ENCODE measurements at places on chromosomes 4 and X. TPM values are rescaled to one million over a fixed set of nuclear protein-coding genes. Genes with fewer than 3 reads are reported as not detected.

GRCh38 chr4:155819066-155819465 lies 47.0 kb downstream of the ASIC5 start:
- H3K4me1 ChIP-seq, result no peaks in the 10 kb centered on the region
- DNase-seq, result no peak
- peaks cover 8% of the 10 kb centered on the region for H3K27me3 ChIP-seq
- no peaks in the 10 kb centered on the region for H3K36me3 ChIP-seq

- no peaks in the 10 kb centered on the region for H3K36me3 ChIP-seq
- no peak overlapping the region for H3K27ac ChIP-seq
- no peak overlapping the region for H3K4me3 ChIP-seq
- H3K4me1 ChIP-seq, result no peaks in the 10 kb centered on the region
- no peak for DNase-seq
Observed at GRCh38 chrX:140040386-140040785, 75.1 kb upstream of the CXorf66 start.

GRCh38 chr4:79913581-79913980 lies 159.4 kb downstream of the ANTXR2 start:
- H3K4me3 ChIP-seq, result no peak overlapping the region
- peak; percentile 24 for DNase-seq
- H3K27ac ChIP-seq, result no peak overlapping the region
- H3K36me3 ChIP-seq, result no peaks in the 10 kb centered on the region
- H3K4me1 ChIP-seq, result peaks cover 9% of the 10 kb centered on the region

- H3K4me1 ChIP-seq, result no peaks in the 10 kb centered on the region
- DNase-seq, result no peak
- no peaks in the 10 kb centered on the region for H3K36me3 ChIP-seq
- H3K27me3 ChIP-seq, result no peaks in the 10 kb centered on the region
- H3K4me3 ChIP-seq, result no peak overlapping the region
Observed at GRCh38 chrX:88883200-88883599, 136.2 kb downstream of the CPXCR1 start.

DNA sequence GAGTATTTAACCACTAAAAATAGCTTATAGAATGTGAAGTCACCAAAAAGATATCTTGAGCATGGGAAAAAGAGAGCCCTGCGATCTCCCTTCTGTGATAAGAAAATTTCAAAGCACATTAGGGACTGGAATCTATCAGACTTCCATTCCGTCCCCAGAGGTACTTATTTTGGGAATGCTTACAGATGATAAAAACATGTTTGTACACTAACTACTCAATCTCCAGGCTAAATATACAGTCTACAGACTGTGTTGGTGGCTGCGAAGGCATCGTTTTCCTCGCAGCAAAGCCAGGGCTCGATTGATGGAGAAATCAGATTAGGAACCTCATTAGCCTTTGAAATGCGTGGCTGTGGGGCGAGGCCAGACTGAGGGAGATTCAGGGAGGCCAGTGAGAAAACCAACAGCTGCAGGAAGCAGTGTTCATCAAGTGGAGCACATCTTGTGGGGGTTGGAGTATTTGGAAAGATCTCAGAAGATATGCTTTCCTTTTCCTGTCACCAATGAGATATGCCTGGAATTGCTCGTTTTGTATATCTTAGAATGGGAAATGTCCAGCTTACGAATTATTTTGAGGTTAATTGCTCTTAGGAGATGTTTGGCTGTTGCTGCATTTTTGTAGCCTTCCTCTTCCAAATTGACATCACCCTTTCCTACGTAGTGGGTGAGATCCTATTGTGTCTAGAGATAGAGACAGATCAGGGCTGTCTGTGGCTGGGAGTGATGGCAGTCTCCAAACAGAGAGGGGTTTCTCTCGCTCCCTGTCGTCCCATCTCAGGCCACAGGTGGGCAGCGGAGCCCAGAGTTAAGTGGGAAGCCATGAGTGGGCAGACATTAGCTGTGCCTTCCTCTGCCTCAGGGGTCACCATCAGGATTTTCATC lies 224.9 kb upstream of the FAT1 start:
- no peak for DNase-seq
- H3K4me1 ChIP-seq, result no peaks in the 10 kb centered on the region
- no peaks in the 10 kb centered on the region for H3K27me3 ChIP-seq
- H3K4me3 ChIP-seq, result no peak overlapping the region
- H3K36me3 ChIP-seq, result no peaks in the 10 kb centered on the region

- H3K4me1 ChIP-seq, result peaks cover 5% of the 10 kb centered on the region
- peak within 1 kb of the TSS; percentile 23 for H3K4me3 ChIP-seq
- peaks cover 44% of the 10 kb centered on the region for H3K27me3 ChIP-seq
Observed at GRCh38 chr4:20251796-20252655, at the start of gene SLIT2. TSS of gene SLIT2 (plus strand) at chr4:20251905. CDS start at chr4:20253816, 1,911 bp downstream.

- no peak for DNase-seq
- no peak overlapping the region for H3K4me3 ChIP-seq
- no peaks in the 10 kb centered on the region for H3K36me3 ChIP-seq
- no peaks in the 10 kb centered on the region for H3K27me3 ChIP-seq
- H3K4me1 ChIP-seq, result no peaks in the 10 kb centered on the region
Observed at GRCh38 chr4:87270144-87270543, 49.7 kb upstream of the KLHL8 start.

DNA sequence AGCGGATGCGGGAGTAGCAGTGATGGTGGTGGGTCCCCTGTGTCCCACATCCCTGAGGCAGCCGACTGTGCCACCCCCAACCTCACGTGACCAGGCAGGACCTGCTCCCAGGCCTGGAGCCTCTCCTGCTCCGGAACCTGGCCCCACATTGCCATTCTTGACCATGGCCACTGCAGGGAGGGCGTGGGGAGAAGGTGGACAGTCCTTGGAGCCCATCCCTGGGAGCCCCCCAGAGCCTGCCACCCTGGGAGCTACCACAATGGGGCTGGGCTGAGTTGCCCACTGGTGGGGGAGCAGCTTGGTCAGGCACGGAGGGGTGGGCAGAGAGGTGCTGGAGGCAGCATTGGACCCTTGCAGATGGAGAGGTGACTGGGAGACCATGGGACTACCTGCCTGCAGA lies 36.8 kb downstream of the TMPRSS11A start:
- peaks cover 5% of the 10 kb centered on the region for H3K27me3 ChIP-seq
- no peak overlapping the region for H3K27ac ChIP-seq
- H3K4me1 ChIP-seq, result no peaks in the 10 kb centered on the region
- no peak for DNase-seq
- no peaks in the 10 kb centered on the region for H3K36me3 ChIP-seq

DNA sequence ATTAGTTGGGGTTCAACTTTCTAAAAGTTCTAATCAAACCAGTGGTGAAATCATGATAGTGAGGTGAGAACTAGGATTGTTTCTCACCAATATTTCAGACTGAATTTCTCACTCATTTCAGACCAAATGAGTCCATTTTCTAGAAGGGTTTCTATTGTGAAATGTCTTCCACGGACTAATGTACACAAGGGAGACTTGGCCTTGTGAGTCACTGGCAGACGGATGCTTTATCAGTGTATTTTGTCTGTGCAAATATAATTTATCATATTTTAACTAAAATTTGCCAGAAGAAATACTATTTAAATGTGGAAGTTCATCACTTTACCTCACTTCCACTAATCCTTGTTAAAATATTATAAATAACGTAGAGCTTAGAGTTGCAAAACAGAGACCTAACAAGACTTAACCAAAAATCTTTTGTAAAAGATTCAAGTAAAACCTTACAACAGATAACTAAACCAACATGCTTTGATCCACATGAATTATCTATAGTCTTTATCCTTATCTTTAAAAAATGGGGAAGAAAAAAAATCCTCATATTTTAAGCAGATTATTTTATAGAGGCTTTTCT lies 506.0 kb upstream of the FAM241A start:
- no peak for DNase-seq
- H3K36me3 ChIP-seq, result no peaks in the 10 kb centered on the region
- no peaks in the 10 kb centered on the region for H3K27me3 ChIP-seq
- H3K4me3 ChIP-seq, result no peak overlapping the region
- no peak overlapping the region for H3K27ac ChIP-seq
- H3K4me1 ChIP-seq, result no peaks in the 10 kb centered on the region

DNA sequence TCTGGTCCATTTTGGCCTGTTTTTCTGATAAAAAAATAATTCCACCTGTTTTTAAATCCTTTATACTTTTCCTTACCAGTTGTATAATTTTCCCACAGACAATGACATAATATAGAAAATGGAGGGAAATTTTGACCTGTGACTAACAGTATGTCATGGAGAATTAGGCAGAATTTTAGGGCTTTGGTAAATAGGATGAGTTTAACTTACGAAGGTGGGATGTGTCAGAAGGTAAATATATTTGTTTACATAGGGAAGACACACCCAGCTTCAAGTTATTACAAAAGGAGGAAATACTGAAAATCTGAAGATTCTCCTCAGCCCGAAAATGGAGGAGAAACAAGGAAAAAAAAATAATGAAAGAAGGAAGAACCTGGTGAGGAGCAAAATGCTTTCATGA lies 64.6 kb upstream of the PPP3CA start:
- H3K27ac ChIP-seq, result no peak overlapping the region
- no peak overlapping the region for H3K4me3 ChIP-seq
- H3K27me3 ChIP-seq, result peaks cover 34% of the 10 kb centered on the region
- H3K36me3 ChIP-seq, result no peaks in the 10 kb centered on the region

DNA sequence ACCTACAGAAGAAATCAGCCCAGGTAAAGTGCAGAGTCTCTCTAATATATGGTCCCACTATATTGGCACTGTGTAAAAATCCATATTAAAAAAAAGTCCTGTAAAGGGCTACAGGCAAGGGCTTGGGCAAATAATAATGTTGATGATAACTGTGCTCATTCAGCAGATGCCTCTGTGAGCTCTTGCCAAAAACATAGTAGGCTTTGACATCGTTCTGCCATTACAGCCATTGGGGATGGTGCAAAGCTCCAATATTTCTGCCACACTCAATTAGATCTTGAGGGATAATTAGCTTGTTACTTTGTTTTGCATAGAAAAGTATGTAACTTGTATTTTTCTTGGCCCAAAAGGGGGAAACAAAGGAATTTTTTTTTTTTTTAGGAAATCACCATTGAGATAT lies 645.5 kb upstream of the FAM241A start:
- no peaks in the 10 kb centered on the region for H3K36me3 ChIP-seq
- no peaks in the 10 kb centered on the region for H3K27me3 ChIP-seq
- no peak overlapping the region for H3K27ac ChIP-seq
- no peaks in the 10 kb centered on the region for H3K4me1 ChIP-seq
- DNase-seq, result no peak
- H3K4me3 ChIP-seq, result no peak overlapping the region

DNA sequence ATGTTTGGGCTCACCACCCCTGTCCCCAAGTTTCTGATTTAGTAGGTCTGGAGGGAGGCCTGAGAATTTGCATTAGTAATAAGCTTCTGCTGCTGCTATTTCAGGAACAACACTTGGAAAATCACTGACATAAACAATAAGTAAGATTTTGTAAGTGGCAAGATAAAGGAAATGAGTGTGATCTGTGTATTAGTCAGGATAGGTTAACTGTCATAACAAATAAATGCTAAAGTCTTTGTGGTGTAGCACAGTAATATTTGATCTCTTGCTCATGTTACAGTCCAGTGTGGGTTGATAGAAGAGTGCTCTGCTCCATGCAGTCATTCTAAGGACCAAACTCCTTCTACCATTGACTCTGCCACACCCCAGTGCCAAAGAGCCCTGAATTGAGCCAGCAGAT lies 67.0 kb downstream of the NHS start:
- H3K27ac ChIP-seq, result no peak overlapping the region
- no peaks in the 10 kb centered on the region for H3K4me1 ChIP-seq
- H3K27me3 ChIP-seq, result no peaks in the 10 kb centered on the region
- H3K36me3 ChIP-seq, result no peaks in the 10 kb centered on the region
- DNase-seq, result no peak

- no peak for DNase-seq
- no peak overlapping the region for H3K27ac ChIP-seq
- peaks cover 24% of the 10 kb centered on the region for H3K4me1 ChIP-seq
- H3K27me3 ChIP-seq, result peaks cover 28% of the 10 kb centered on the region
Observed at GRCh38 chr4:793941-794621, 31.8 kb downstream of the CPLX1 start.

DNA sequence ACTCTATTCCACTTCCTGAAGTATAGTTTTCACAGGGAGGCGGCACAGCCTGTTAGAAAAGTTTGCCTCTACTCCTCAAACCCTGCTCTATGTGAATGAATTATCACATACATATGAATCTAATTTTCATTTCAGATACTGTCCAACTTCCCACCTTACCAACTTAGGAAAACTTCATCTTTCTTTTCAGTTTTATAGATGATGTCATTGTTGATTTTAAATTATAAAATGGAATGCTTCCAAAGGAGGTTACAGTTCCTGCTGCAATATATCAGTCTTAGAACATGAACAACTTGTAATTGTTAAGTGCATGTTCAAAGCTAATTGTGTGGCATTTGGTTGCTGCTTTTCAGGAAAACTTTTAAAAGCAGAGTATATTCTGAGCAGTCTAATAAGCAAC lies 92.4 kb downstream of the NEUROG2 start:
- DNase-seq, result no peak
- peaks cover 2% of the 10 kb centered on the region for H3K36me3 ChIP-seq
- no peak overlapping the region for H3K4me3 ChIP-seq

- H3K4me3 ChIP-seq, result no peak overlapping the region
- DNase-seq, result no peak
Observed at GRCh38 chrX:24796204-24796603, 102.5 kb downstream of the POLA1 start.

DNA sequence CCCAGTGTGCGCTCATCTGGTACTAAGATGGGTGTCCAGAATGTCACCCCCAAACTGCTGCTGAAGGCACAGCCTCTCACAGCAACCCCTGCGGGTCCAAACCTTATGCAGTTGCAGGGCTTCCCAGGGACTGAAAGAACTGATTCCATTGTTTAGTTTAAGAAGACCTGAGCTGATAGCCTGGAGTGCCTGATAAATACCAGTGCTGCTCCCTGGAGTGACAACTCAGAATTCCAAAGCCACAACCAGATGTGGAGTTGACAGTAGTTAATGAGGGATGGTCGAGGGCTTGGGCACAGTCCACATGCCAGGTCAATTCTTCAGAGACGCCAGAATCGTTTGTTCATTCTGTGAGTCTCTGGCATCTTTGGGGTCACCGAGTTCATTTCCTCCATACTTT lies 71.2 kb downstream of the LNX1 start:
- no peak for DNase-seq
- no peaks in the 10 kb centered on the region for H3K4me1 ChIP-seq
- no peak overlapping the region for H3K4me3 ChIP-seq
- no peaks in the 10 kb centered on the region for H3K36me3 ChIP-seq
- peaks cover 6% of the 10 kb centered on the region for H3K27me3 ChIP-seq
- H3K27ac ChIP-seq, result no peak overlapping the region

- H3K27me3 ChIP-seq, result no peaks in the 10 kb centered on the region
- H3K27ac ChIP-seq, result no peak overlapping the region
- no peak for DNase-seq
- H3K36me3 ChIP-seq, result no peaks in the 10 kb centered on the region
- no peaks in the 10 kb centered on the region for H3K4me1 ChIP-seq
- H3K4me3 ChIP-seq, result no peak overlapping the region
Observed at GRCh38 chr4:54877006-54877405, 219.2 kb downstream of the KIT start.

NDST3 gene
- not detected for total RNA-seq

SEPTIN11 gene
- total RNA-seq, result 43.3 TPM

ZNF518B gene
- total RNA-seq, result 13.5 TPM

PABPC4L gene
- total RNA-seq, result not detected

FAM236C gene
- total RNA-seq, result not detected

CFAP299 gene
- total RNA-seq, result not detected

TRIM75 gene
- not detected for total RNA-seq

UCP1 gene
- not detected for total RNA-seq

EMD gene
- 92.4 TPM for total RNA-seq

TAB3 gene
- total RNA-seq, result 15.5 TPM

SOWAHD gene
- 0.23 TPM for total RNA-seq

SMR3B gene
- total RNA-seq, result not detected

All from activated CD8-positive, alpha-beta T cell treated with anti-CD3 and anti-CD28 coated beads for 36 hours (primary cell).